Stimulated activated CD4-positive, alpha-beta T cell treated with anti-CD3 and anti-CD28 coated beads, Interleukin-12 subunit alpha, Interleukin-12 subunit beta, amount 100 ng/mL, for 4 hours (primary cell): ENCODE measurements at places on chromosomes 16 and 17.

DNA sequence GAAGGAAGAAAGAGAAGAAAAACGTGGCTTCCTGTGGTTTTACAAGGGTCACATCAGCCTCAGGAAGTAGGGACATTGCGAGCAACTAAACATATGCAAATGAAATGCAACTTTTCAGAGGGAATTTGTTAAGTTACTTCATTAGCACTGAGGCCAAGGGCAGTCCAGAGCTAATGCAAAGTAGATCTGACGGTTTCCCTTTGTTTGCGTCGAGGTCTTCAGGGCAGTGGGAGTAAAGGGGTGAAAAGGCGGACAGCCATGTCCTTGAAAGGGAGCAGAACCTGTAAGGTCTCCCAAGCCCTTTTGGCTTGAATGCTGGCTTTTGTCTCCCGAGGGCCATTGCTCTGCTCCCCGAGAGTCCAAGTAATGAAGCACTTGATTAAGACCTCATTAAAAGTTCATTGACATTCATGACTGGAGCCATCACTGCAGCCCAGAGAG lies 85.0 kb downstream of the PMP22 start:
- DNase-seq: no peak

DNA sequence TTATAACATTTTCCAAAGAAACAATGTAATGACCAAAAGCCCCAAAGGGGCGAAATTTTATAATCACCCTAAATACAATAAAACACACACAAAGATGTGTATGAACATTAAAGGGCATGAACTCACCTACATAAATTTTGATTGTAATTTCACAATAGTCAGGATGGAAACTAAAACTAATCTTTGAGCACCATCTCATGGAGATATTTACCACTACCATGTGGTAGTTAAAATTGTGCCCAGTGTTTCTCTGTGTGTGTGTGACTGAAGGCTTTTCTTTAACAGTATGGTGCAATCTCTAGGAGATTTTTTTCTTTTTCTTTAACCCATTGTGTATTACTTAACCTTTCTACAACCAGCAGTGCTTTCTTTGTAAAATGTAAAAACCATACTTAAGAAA lies 19.7 kb upstream of the MEIOC start:
- DNase-seq: no peak

DNA sequence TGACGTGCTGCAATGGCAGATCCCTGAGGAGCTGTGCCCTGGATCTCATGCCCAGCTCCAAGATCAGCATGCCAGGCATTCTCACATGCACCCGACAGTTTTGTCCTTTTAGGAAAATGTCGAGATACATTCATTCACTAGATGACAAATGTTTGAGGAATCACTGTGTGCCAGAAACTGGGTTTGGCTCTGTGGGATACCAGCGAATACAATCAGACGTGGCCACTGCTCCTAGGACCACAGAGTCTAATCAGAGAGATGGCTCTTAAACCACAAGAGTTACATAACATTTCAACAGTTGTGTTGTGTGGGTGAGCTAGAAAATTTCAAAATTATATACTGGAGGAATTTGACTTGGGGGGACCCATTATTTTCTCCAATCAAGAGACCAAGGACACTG lies 579.7 kb downstream of the CDH13 start:
- no peak for DNase-seq

DNA sequence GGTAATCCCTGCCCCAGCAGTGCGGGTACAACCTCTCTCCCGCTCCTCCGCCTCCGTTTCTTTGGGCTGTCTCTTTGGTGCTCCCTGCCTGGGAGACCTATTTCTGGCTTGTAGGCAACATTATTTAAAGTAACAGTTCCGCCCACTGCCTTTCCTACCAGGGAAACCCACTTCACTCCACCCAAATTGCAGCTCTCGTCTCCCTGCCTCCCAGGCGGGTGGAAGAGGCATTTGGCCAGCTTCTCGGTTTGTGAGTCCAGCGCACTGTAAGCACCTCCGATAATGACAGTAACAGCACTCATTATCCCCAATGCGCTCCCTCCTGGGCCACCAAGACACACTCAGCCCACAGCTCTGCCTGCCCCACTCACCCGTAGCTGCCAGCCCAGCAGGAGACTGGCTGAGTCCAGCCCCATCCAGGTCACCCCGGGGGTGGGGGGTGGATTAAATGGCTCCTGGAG lies 165.1 kb upstream of the CDC42EP4 start:
- no peak for DNase-seq

DNA sequence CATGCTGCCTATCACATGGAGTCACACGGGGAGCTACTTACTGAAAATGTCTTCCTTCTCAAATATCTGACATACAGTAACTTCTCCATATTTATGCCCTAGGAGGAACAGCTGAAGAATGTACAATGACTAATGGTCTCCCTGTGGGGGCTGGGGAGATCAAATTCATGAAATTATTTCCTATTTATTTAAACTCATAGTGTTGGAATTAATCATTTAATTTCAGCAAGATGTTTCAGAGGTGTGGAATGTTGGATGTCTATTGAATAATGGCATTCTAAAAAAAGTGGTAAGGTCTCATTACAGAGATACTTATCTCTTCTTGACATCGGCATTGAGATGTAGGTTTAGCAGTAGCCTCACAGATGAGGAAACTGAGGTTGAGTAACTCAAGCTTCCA lies 214.3 kb upstream of the CDH11 start:
- DNase-seq: no peak

DNA sequence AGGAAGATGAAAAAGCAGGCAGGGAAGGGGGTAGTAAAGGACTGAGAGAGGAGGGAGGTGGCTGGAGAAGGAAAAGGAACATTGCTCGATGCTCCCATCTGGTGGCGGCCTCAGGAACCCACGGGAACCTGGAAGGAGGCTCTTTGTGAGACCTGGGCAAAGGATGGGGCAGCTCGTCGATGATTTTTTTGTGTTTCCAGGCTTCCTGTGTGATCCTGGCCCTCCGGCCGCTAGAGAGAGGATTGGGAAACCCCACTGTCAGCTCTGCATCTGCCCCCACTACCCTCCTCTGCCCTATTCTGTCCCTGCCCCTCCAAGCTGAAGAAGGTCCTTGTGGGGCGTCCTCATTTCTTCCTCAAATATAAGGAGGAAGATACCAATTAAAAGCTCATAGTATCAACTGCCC lies 6.6 kb downstream of the WFIKKN2 start:
- DNase-seq: peak; percentile 49

- no peak for DNase-seq
Measured at GRCh38 chr17:34663714-34664113, 84.3 kb downstream of the TMEM132E start.

GRCh38 chr16:70697594-70698170 lies 11.8 kb upstream of the MTSS2 start:
- DNase-seq: no peak

DNA sequence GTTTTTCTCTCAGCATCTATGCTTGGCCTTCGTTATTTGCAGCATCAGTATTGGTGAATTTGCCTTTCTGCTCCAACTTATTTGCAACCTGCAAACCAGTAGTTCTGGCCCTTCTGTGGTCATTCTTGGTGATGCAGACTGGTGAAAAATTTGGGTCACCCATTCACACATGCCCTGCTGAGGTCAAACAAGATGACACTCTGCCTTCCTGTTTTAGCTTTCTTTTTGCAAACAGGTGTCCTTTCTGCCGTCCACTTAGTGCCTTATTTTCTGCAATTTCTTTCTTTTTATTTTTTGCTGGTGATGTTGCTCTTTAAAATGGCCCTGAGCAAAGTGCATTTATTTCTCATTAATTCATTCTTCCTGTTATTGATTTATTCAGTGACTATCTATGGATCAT lies 31.3 kb downstream of the PLCG2 start:
- no peak for DNase-seq

GRCh38 chr17:66025551-66025950 lies 166.4 kb downstream of the CEP112 start:
- DNase-seq: no peak

GRCh38 chr17:71516149-71516548 lies 604.7 kb upstream of the SOX9 start:
- no peak for DNase-seq

GRCh38 chr17:6070913-6071511 lies 833 bp downstream of the WSCD1 start:
- peak; percentile 7 for DNase-seq

DNA sequence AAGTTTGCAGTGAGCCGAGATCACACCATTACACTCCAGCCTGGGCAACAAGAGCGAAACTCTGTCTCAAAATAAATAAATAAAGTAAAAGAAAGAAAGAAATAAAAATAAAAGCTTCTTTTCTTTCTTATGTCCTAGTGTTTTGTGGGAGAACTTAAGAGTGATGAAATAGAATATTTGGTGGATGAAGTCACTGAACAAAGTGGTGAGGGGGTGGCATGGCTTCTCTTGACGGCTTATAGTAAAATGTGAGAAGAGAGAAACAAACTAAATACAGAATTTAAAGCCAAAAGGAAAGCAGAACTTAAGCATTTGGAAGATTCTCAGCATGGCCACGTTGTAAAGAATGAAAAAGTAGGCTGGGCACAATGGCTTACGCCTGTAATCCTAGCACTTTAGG lies 15.3 kb downstream of the SGF29 start:
- DNase-seq: no peak

GRCh38 chr17:42127414-42127813 lies 4.8 kb downstream of the HSPB9 start:
- DNase-seq: no peak

- DNase-seq: no peak
Measured at GRCh38 chr16:50498431-50499155, 49.6 kb upstream of the NKD1 start.

DNA sequence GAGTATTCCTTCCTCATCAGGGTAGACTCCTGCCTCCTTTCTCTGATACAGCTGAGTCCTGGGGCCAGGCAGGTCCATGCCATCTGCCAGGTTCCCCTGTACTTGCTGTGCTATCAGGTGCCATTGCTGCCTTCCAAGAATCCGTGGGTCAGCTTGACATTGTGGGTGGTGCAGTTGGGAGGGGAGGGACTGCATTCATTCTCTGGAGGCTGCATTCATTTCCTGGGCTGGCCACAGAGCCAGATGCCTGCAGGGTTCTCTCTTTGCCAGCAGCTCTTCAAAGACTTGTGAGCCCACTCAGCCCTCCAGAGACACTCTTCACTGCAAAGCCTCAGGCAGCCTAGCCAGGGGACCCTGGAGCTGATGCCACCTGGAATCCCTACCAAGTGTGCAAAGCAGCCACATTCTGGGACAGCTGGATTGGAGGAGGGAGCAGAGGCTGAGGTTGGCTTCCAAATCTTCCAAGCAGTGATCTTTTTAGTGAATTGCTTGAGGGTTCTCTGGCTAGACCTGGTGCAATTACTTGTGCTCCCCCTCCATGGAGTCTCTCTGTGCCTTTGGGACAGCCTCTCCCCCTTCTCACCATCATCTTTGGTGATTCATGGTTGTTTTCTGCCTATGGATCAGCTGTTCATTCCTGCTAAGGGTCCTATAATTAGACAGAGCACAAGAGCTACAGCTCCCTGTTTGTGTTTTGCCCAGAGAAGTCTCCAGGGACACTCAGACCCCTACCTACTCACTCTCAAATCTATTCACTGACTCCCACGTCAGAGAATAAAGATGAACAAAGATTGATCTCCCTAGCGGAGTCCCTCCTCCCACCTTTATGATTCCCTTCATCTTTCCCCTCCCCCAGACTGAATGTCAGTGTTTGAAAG lies 20.9 kb downstream of the ANKFN1 start:
- DNase-seq: no peak

DNA sequence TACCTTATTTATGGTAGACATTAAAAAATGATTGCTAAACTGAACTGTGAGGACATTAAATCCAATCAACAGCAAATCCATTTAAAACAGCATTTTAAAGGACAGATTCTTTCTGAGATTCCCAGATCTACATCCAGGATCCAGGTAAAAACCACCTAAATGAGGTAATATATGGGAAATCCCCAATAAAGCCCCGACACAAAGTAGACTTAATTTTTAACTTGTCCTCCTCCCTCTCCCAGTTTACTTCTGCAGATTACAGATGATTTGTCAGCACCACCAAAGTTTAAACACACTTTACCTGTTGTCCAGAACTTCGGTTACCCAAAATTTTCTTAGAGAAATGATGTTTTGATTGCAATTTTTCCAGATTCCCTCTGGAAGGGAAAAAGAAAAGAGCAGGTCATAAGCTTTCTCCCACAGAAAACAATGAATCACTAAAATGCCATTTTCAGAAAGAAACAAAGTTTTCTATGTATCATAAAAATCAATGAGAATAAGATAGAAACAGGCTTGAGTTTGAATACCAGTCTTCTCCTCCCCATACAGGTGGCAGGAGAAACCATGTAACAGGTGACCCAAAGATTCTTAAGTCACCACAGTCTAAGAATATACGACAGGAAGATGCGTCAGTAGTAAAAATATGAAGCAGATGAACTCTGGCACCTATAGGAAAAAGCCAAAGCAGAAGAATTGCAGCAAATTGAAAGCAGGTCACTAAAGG lies 22.8 kb downstream of the GJC1 start:
- no peak for DNase-seq

- DNase-seq: no peak
Measured at GRCh38 chr17:2347805-2348685, 10.7 kb downstream of the SGSM2 start.

- no peak for DNase-seq
Measured at GRCh38 chr17:82083009-82083408, 15.0 kb downstream of the FASN start.

DNA sequence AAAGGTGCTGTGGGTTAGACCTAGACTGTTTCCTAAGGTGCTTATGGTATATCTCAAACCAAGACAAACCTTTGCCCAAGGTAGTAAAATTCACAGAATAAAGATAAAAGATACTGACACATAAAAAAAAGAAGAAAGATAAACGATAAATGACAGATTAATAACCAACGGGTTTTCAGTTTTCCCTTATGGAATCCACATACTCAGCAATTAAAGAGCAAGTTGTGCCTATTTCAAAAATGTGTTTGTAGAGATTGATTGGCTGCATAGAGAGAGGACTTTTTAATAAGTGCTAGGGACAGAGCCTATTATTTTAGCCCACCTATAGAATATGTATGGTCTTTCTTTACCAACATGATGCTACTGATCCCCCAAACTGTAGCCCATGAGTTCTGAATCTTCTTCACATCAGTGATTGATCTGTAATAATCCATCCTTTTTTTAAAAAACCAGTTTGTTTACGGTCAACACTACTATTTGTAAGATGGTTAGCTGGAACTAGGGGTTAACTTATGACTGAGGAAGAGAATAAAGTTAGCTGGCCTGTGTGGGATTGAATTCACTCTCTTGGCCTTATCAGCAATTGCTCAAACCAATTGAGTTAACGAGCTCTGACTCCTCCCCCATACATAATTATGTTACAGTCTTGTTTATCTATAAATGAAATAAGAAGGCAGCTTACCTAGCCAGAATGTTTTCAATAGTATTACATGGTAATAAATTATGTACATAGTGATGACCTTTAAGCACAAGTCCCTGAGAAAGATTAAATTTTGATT lies 53.8 kb downstream of the SNX11 start:
- DNase-seq: no peak
